ENCODE measurements at places on chromosomes 7 and 10.

DNA sequence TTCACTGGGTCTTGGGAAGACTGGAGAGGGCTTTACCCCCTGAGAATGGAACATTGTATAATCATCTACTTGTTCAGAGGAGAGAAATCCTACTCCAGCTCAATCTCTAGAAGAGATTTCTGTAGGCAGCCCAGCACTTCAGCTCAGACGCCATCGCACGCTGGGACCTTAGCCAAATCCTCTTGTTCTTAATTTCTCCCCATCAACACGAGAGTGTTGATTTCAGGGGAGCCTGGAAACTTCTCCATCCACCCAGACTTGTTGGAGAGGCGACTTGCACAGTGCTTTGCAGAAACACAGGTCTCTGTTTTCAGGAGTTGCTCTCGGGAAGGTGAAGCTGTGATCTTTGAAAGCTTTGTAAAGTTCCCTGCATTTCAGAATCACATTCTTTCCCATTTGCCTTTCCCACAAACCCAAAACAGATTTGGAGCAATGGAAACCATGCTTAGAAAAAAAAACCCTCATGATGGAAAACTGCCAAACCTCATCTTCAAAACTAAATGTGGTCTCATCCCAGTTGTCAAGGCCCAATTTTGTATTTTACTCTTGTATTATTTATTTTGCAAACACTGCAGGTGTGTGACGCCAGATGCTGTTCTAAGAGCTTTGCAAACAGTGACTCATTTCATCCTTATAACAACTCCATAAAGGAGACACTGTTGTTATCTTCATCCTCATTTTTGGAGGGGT is 60.9 kb downstream of the CALML3 start:
- peak; percentile 14 for DNase-seq

DNA sequence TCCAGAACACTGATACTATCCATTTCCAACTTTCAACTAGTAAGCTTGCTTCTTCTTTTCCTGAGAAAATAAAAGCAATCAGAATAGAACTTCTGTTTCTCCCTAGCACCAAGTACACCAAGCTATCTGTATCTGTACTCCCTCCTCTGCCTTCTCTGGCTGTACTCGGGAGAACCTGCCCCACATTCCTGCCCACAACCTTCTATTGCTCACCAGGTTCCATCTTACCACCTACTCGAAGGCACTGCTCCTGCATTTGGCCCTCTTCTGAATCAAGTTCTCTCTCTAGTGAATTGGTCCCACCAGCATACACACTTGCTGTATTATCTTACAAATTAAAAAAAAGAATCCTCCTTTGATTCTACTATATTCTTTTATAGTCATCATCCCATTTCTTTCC is 169.6 kb upstream of the PTN start:
- DNase-seq = no peak

GRCh38 chr10:3683560-3683959 is 101.4 kb downstream of the KLF6 start:
- DNase-seq = no peak

DNA sequence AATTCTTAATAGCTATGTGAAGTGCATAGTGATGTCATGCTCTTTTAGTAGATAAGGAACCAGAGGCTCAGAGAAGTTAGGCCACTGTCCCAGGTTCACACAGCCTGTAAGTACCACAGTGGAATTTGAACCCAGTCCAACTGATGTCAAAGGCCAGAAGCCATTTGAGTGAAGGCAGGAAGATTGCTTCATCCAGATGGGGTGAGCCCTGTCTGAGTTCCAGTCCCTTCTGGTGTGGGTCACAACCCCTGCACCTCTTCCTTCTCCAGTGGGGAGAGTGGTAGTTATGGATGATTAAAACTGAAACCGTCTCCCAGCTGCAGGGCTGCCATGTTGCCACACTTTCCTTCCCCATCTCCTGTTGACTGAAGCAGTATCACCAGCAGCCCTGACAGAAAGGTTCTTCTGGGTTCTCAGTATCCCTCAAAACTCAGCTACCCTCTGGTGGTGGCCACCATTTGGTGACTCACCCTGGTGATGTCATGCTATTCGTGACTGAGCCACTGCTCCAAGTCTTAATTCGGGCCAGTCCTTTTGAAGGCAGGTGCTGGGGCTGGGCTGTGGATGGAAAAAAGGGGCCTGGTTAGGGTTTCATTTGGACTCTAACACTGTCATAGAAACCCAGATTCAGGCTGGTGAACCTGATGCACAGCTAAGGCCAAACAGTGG is 1.5 kb upstream of the C10orf95 start:
- peak; percentile 86 for DNase-seq

- no peak for DNase-seq
Measured at GRCh38 chr7:101985057-101985902, 167.9 kb downstream of the CUX1 start.

GRCh38 chr10:1601406-1601805 is 135.9 kb downstream of the ADARB2 start:
- no peak for DNase-seq

GRCh38 chr10:33238643-33239042 is 95.8 kb downstream of the NRP1 start:
- DNase-seq = no peak

DNA sequence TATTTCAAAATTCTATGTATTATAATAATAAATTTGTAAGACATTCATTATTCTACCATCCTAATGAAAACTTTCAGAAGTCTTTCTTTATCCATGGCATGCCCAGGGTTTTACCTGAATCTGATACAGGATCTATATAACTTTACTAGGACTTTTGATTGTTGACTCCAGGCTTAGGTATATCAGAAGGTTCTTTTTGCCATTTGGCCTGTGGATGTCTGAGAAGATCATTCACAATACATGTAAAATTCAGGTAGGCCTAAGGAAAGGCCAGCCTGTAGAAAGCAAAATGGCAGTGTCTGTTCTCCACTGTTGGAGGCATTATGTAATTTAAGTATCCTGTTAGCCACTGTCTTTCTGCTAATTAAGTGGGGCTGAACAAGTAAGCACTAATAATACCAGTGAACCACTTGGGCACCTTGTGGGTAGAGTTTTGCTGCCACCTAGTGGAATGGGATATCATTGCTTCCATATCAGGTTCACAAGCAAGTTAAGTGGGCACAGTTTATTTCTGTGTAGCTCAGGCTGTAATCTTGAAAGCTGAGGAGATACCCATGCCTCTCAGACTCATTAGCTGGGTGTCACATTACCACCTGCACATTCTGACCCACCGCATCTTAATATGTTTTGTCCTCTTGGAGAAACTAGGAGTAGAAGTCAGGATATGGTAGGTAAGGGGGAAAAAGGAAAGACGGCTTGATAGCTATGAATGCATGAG is 105.5 kb downstream of the SEPTIN7 start:
- DNase-seq = peak; percentile 81

GRCh38 chr7:123148813-123149212 is 51.0 kb downstream of the SLC13A1 start:
- no peak for DNase-seq

DNA sequence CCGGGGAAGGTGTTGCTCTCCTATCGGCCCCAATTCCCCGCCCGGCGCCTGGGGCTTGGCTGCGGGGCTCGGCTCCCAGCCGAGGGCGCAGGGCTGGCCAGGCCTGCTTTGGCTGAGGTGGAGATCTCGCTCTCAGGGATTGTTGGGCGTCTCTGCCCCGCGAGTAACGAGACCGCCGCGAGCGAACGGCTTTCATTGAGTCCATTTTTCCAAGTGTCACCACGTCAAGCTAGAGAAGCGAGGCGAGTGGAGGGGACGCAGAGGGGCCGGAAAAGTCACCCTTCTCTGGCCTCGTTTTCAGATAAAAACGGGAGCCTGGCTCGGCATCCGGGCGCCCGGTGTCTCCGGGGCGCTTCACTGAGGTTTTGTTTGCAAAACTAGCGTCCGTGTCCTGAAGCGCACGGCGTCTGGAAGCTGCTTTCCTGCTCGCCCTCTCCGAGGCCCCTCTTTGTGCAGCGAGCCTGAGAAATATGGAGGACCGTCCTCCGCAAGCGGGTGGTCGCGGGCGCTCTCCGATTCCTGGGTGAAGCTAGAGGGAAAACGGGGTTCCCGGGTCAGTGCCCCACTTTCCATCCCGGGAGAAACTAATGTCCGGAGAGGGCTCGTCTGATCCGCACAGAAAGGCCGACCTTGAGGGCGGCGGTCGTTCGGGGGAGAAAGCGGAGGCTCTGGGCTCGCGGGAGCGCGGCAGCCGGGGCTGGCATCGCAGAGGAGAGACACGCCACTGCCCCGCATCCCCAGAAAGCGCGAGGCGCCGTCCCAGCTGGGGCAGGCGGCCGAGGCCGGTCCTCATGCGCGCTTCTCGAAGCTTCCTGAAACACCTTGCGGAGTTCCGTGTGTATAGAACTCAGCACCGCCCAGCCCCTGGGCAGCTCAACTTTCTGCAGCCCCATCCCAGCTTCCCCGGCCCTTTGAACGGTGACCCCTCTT is 3.5 kb upstream of the EN2 start:
- no peak for DNase-seq

DNA sequence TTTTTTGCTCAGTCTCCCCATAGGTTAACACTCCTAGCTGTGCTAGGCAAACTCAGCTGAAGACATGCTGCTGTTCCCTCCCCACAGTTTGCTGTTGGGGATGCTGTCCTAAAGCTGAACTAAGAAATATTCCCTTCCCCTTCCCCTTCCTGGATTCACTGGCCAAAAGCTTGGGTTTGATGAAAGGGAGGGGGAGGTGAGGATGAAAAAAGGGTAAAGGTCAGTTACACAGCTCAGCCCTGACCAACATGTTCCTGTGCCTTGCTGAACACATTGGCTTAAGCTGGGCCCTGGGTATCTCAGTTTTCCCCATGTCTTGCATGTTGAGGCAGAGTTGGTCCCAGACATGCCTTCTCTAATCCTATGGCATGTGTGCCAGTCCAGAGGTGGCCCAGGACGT is 15.3 kb downstream of the CCM2 start:
- DNase-seq = no peak

- peak; percentile 25 for DNase-seq
Measured at GRCh38 chr10:127996586-127996985, 89.7 kb downstream of the PTPRE start.

DNA sequence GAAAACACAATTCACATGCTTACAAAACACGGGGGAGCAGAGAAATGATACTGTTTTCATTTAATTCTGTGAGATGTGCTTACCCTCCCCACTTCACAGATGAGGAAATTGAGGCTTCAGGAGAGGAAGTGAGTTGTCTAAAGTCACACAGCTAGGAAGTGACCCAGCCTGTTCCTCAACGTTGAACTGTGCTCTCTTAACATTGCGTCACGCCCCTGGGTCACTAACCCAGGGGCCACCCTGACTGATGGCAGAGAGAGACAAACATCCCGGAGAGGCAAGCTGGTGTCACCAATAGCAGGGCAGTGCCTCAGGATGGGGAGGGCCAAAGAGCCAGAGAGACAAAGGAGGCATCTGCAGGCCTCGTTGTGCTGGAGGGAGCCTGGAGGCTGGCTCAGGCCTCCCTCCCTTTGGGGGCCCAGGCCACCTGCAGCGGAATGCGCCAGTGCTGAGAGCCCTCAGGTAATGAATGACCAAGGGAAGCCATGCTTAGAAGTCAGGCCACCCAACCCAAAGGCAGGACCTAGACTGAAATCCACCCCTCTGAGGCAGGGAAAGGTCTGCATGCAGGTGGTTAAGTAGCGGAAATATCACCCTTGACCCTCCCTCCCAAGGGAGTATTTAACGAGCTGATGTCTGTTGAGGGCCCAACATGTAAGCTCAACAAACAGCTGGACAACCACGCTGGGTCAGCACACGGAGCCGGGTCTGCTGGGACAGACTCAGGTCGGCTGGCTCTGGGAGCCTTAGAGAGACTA is 81.3 kb downstream of the C10orf105 start:
- DNase-seq = no peak

GRCh38 chr10:64773357-64773756 is 1252.2 kb downstream of the REEP3 start:
- DNase-seq = no peak

DNA sequence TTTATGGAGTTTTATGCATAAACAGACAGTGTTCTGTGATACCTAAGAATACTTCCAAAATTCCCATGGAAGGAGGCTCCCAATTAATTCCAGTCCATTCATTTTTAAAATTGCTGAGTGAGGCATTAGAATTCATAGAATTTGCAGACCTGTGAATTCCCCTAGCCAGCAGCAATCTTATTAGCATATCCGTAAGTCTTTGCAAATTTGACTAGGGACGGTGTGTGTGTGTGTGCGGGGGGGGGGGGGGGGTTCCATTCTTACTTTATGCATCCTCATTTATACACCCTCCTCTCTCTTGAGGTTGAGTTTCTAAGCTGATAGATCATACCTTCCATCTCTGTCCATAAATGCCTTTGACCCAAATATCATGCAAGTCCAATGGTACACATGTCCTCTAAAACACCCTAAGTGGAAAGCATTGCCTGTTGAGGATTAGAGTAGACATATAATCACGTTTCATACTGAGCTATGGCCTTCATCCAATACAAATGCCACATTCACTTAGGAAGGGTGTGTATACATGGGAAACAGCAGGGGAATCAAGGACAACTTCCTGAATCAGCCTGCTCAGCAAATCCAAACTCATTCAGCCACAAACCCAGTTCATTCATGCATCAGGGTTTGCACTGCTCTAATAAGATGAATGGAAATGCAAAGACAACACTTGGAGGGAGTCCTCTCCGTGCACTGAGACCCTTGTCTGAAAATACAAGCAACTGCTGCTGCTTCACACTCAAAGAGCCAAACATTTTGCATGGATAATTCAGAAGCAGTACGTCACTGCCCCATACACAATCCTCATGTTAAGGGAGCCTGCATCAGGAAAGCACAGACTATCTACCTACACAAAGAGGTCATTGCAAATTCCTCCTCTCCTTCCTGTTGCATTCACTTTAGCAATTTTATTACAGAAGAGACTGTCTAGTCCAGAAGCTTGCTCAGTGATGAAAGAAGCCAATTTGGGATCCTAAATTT is 350.8 kb downstream of the KCNMA1 start:
- DNase-seq = no peak

DNA sequence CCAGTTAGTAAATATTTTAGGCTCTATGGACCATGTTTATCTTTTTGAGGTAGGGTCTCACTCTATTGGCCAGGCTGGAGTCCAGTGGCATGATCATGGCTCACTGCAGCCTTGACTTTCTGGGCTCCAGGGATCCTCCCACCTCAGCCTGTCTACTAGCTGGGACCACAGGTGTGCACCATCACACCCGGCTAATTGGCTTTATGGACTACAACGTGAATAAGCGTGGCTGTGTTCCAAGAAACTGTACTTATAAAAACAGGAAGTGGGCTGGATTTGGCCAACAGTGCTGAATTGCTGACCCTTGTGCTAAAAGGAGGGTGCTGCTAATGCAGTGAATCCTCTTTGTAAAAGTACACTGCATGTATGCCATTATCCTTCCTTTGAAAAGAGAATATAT is 111.7 kb upstream of the CDK13 start:
- no peak for DNase-seq

- no peak for DNase-seq
Measured at GRCh38 chr7:49852619-49853462, 79.4 kb downstream of the VWC2 start.

- no peak for DNase-seq
Measured at GRCh38 chr7:84513061-84513460, 318.5 kb upstream of the SEMA3A start.

DNA sequence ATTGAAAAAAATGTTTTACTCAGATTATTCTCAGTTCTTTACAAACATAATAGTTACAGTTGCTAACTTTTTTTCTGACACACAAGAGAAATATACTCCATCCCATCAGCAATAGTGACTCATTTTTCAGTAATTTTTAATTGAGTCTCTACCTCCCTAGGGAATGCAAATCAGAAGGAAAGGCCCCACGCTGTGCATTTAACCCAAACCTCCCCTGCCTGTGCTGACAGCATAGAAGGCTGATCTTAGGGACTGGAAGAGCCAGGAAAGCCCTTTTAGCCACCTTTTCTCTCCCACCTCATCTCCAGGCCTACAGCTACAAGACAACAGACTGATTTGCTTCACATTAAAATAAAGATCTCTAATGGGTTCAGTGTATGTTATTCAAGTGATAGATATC is 24.7 kb upstream of the PIK3CG start:
- no peak for DNase-seq

Data from activated effector memory CD4-positive, alpha-beta T cell treated with anti-CD3 and anti-CD28 coated beads, Interleukin-2, amount 50 U/mL, for 16 hours (primary cell).